CD8-positive, alpha-beta T cell (primary cell): ENCODE measurements at places on chromosomes 4 and X. TPM values are rescaled to one million over a fixed set of nuclear protein-coding genes. Genes with fewer than 3 reads are reported as not detected.

- DNase-seq, result no peak
These were observed 8.9 kb downstream of the FHIP1A start for GRCh38 chr4:151417766-151418376.

GRCh38 chr4:177301126-177301639 lies 8.5 kb upstream of the NEIL3 start:
- no peak for DNase-seq

DNA sequence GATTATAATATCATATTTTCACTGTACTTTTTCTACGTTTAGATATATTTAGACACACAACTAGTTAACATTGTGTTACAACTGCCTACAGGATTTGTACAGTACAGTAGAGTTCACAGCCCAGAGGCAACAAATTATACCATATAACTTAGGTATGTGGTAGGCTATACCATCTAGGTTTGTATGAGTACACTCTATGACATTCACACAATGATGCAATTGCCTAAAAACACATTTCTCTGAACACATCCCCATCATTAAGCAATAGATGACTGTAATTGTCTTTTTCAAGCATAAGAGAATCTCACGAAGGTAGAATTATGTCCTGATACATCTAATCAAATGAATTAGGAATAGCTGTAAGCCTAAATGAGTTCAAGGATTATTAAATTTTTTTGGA lies 12.3 kb upstream of the TIGD2 start:
- DNase-seq, result no peak

DNA sequence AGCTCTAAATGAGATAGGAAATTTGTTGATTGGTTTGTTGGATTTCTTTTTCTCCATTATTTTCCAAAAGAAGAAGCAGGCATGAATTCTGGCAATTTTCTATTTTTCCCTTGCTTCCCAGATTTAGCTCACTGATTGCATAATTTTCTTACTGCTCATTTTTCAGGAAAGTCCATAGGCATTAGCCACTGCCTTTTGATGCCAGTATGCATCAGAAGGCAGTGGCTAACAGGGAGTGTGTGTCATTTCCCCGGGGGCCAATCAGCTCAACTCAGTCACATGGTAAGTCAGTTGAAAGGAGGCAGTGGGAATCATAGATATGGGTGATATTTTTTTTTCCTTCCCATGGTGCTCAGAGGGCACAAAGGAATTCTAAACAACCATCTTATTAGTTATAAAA lies 156.7 kb downstream of the TRIML1 start:
- DNase-seq, result no peak

DNA sequence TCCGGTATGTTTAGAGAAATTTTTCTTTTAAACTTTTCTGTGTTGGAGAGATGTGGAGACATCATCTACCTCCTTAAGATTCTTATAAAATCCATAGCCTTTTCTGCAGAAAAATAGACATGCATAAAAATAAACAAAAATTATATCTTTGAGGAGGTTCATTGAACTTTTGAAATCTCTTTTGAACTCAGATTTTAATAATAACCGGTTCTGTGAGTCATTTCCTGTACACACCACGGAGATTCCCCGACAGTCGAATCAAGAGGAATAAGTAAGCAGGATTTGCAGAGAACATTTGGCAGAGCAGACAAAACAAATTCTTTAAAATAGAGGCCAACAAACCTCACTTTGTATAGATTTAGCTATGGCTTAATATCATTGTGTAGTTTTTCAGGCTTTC lies 918.7 kb upstream of the POU3F4 start:
- DNase-seq, result no peak

DNA sequence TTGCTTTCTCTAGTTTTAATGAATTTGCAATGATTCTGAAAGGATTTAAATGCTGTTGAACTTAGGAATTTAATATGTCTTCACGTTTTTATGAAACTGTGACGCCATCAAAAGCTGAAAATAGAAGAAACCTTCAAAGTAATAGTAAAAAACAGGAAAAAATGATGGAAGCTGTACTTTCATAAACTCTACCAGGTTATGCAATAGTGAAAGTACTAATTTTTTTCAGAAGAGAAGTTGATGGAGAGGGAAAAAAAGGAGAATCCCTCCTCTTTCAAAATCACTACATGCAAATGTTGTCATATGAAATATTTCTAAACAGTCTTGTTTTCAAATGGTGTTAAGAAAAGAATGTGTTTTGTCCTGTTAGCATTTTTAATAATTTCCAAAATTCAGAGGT lies 73.6 kb downstream of the ZNF330 start:
- DNase-seq, result no peak

DNA sequence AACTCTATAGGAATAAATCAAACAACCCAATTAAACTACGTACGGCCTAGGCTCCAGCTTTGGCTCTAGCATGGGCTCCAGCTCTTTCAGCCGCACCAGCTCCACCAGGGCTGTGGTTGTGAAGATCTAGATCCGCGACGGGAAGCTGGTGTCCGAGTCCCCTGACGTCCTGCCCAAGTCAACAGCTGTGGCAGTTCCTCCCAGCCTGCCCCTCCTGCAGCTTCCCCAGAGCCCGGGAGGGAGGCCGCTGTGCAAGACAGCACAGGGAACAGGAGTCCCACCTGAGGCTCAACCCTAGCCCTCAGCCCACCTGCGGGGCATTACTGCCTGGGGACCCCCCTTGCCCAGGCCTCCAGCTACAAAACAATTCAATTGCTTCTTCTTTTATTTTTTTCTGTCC lies 2680.3 kb downstream of the PCDH7 start:
- DNase-seq, result no peak

DNA sequence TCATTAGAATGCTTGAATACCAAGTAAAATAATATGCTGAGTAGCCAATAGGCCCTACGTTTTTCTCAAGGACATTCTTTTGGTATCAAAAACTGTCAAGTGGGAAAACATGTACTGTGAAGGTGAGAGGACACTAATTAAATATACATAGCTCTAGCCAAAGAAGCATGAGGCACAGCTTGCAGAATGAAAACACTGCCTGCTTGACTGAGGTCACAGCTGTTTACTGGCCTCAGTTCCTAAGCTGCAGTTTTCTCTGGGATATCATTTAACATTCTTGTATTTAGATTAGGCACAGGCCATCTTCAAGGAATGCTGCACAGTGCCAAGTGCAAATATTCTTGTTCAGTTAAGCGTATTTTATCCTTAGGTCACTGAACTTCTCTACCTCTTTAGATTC lies 78.6 kb downstream of the NAP1L3 start:
- no peak for DNase-seq

- DNase-seq, result no peak
These were observed 4.5 kb upstream of the PPP2R2C start for GRCh38 chr4:6476893-6477292.

The AMER1 gene
- total RNA-seq, result 2.3 TPM

The SLITRK2 gene
- not detected for total RNA-seq

The FAM53A gene
- 1.9 TPM for total RNA-seq

The FIP1L1 gene
- 59.9 TPM for total RNA-seq

The CPEB2 gene
- 21.8 TPM for total RNA-seq

The HSFX2 gene
- total RNA-seq, result not detected

The TFDP3 gene
- total RNA-seq, result not detected
